Transverse colon (tissue), 4 donors: ENCODE measurements at places on chromosomes 6 and 20. TPM values are rescaled to one million over a fixed set of nuclear protein-coding genes. Genes with fewer than 3 reads are reported as not detected.

PLAGL2 gene
- total RNA-seq: 6.6 TPM

SMLR1 gene
- total RNA-seq: not detected

PLCG1 gene
- 82.7 TPM for total RNA-seq

COL12A1 gene
- 45.1 TPM for total RNA-seq

FHL5 gene
- total RNA-seq: not detected

KCNB1 gene
- 2.6 TPM for total RNA-seq

TMEM14C gene
- total RNA-seq: 98.0 TPM

ADISSP gene
- total RNA-seq: 16.5 TPM

TMEM200A gene
- 19.5 TPM for total RNA-seq

LY86 gene
- total RNA-seq: not detected
